ENCODE measurements at places on chromosomes 5 and 9.

- no peak for DNase-seq
Observed at GRCh38 chr9:4622016-4622415, 40.1 kb upstream of the PLPP6 start.

DNA sequence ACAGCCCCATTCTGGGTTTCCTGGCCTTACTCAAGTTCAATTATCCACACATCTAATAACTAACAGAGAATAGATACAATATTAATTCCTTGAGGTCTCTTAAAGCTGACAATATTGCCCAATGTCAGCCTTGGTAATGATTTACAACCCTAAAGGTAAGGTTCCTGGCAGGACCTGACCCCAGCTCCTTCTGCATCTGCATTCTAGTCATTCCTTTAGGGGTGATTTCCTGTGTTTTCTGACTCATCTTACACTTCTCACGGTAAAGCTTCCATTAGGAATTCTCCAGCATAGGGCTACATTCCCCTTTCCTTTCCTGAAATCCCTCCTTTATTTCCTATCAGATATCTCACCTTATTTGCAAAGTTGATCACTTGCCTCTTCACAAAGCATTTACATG, 9.3 kb downstream of the HAVCR1 start:
- DNase-seq, result no peak

DNA sequence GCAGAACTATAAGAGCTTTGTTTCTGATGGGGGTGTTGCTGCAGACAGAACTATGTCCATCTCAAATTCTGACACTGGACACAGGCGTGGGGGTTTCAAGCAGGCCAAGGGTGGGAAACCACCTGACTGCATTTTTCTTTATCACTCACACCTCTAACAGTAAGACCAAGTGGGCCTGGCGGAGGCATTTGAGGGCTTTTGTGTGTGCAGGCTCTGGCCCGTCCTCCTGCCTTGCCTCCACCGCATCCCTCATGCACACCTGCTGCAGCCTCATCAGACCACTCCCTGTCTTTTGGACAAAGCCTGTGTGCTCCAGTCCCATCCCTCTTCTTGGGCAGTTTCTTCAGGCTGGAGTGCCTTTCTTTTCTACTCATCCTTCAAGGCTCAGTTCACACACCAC, 7.9 kb downstream of the OR13J1 start:
- DNase-seq, result no peak

DNA sequence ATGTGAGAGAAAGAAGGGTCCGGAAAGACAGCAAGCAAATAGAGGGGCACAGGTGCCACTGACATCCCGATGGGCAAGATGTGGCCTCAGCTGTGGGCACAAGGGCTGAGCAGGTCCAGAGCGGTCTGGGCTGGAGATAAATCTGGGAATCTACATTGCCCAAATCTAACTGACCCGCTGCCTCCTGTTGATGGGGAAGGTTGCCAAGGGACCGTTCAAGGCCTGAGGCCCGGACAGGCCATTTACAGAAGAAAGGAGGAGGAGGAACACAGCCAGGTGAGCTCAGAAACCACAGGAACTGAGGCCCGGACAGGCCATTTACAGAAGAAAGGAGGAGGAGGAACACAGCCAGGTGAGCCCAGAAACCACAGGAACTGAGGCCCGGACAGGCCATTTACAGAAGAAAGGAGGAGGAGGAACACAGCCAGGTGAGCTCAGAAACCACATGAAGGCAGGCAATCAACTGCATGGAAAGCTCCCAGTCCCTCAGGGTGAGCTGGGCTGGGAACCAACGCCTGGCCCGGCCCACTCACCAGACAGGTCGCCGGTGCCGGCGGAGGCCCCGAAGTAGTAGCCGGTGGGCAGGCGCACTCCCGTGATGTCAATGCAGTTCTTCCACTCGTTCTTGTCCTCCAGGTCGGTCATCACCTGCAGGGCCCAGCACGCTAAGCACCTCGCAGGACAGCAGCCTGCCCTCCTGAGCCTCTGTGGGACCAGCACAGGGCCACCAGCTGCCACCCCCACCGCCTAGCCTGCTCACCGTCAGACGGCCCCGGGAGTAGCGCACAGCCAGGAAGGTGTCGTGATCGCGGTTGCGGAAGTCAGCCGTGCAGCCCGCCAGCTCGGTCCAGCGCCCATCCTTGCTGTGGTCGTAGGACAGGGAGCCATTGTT, 14.6 kb downstream of the LMAN2 start:
- no peak for DNase-seq

DNA sequence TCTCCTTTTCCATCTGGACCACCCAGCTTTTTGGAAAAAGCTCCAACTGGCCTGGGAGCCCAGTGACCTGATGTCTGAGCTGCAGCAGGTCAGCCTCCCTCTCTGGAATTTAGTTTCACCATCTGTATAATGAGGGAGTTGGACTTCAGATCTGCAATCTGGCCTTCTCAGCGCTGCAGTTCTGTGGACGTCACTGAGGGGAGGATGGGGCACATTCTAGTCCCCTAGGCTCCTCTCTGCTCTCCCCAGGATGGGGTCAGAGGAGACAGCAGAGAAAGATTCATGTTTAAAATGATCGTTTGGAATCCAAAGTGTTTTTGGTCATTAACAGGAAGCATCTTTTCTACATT, 10.2 kb downstream of the OR13J1 start:
- no peak for DNase-seq

GRCh38 chr5:39016587-39017275, 57.5 kb downstream of the RICTOR start:
- DNase-seq, result no peak

DNA sequence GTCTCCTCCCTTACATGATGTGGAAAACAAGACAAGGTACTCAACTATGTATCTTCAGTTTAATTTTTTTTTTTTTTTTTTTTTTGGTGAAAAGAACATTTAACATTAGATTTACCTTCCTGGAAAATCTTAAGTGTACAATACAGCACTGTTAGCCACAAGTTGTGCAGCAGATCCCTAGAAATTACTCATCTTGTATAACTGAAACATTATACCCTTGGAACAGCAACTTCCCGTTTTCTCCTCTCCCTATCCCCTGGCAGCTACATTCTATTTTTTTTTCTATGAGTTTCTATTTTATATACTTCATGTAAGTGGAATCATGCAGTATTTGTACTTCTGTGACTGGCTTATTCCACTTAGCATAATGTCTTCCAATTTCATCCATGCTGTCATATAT, 421.9 kb upstream of the FTMT start:
- DNase-seq, result no peak

- DNase-seq, result no peak
Observed at GRCh38 chr9:81815781-81816180, 112.4 kb upstream of the SPATA31D4 start.

DNA sequence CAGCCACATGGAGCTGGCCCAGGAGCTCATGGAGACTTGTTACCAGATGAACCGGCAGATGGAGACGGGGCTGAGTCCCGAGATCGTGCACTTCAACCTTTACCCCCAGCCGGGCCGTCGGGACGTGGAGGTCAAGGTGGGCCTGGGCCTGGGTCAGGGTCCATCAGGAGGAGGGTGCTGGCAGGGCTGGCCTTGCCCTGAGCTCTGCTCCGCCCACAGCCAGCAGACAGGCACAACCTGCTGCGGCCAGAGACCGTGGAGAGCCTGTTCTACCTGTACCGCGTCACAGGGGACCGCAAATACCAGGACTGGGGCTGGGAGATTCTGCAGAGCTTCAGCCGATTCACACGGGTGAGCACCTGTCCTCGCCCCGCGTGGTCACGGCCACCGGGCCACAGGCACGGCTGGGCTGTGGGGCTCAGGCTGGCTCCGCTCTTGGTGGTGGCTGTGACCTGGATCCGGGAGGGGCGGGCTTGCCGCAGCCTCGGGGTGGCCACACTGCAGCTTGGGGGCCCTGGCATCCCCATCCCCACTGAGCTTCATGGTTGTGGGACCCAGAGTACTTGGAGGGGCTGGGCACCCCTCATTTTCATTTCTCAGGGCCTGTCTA, 7.1 kb downstream of the DPP7 start:
- no peak for DNase-seq

- no peak for DNase-seq
Observed at GRCh38 chr5:158320178-158320674, 461.3 kb upstream of the CLINT1 start.

DNA sequence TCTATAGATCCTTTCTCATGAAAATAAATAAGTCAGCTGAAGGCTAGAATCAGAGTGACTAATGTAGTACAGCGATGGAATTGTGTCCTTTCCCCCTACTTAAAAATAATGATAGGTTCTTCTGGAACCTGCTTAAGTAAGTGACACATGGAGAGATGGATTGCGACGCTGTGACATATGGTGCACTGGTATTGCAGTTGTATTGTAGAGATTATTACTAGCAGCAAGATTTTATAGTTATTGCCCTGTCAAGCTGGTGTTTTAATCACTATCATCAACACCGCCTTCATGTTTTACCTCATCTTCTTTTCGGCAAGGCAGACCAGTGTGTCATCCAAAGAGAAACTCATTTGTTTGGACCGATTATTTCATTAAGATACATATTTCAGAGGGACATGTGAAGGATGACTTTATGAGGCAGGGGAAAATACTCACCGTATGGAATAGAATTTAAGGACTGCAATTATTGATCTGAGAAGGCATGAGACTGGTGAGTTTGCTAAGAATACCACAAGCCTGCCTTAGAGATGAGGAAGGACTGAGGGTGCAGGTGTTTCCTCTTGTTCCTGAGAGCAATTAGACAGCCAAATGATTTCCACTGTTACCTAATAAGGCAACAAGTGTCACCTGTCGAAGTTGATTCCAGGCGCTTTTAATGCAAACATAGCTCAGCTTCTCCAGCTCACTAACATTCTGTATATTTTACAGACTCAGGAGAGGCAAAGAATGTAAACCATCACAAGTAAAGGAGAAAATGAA, 1855.5 kb downstream of the MAT2B start:
- DNase-seq, result no peak
